HT1080 (cell line): ENCODE measurements at places on chromosomes 4 and X.

GRCh38 chr4:134518574-134519217 is 317.1 kb upstream of the PABPC4L start:
- no peak for DNase-seq

GRCh38 chr4:147981305-147981704 is 249.4 kb downstream of the ARHGAP10 start:
- no peak for DNase-seq

DNA sequence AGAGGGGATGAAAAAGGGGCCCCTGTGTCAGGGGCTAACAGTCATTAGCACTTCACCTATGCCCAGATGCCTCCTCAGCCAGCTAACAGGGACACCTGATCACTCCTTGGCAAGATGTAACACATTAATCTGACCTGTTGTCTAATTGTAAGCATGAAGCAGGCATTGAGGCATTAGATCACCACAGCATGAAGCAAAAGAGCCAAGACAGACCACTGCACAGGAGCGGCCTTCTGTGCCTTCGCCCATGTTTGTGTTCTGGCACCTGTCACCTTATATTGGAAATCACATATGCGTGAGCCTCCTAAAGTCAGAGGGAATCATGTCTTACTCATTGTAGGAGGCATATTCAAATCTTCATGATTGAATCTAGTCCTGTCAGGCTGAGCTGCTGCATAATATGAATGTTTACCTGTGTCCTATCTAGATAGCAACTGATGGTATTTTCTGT is 48.4 kb downstream of the PTTG2 start:
- DNase-seq, result no peak

DNA sequence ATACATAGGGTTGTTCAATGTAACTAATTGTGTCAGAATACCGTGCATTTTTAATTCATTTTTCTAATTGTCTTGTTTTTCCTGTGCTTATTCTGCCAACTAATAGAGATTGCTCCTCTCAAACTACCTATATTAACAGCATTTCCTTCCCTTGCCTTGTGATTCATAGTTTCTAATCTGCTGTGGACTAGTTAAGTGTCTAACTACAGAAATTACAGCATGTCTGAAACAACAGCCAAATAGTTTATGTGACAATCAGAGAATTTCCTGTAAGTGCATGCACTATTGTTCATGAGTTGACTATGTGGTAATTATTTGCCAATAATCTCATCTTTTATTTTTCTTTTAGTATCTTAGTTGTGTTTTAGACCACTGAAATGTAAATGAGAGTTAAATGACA is 4.1 kb upstream of the SEC24B start:
- DNase-seq, result no peak

GRCh38 chr4:189299706-189300105 is 641.0 kb upstream of the FRG1 start:
- DNase-seq, result no peak

- peak; percentile 30 for DNase-seq
Measured at GRCh38 chrX:153875391-153876111, 10.4 kb downstream of the L1CAM start.

GRCh38 chr4:47068986-47069385 is 37.6 kb downstream of the GABRB1 start:
- DNase-seq, result peak; percentile 20

- DNase-seq, result no peak
Measured at GRCh38 chr4:186105647-186106321, 1.3 kb downstream of the FAM149A start.

- no peak for DNase-seq
Measured at GRCh38 chrX:85004255-85004654, 578 bp downstream of the APOOL start.

GRCh38 chr4:112897543-112897942 is 151.9 kb upstream of the ANK2 start:
- no peak for DNase-seq

DNA sequence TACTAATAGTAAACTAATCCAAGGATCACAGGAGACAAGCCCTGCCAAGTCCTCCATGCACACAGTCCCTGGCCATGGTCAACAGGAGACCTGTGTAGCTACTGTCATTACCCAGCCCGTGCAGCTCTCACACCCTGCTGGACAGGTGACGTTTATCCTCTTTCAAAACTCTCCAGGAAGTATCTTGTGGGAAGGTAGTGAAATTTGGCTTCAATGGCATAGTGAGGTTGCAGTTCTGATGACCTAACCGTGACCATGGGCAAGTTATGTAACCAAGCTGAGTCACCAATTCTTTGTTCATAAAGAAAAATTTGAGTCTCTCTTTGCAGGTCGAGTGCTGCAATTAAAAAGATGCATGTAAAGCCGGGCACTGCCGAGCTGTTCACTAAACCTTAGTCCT is 11.3 kb upstream of the SLC2A9 start:
- DNase-seq, result peak; percentile 79

- no peak for DNase-seq
Measured at GRCh38 chr4:98619180-98619579, 39.2 kb downstream of the TSPAN5 start.

DNA sequence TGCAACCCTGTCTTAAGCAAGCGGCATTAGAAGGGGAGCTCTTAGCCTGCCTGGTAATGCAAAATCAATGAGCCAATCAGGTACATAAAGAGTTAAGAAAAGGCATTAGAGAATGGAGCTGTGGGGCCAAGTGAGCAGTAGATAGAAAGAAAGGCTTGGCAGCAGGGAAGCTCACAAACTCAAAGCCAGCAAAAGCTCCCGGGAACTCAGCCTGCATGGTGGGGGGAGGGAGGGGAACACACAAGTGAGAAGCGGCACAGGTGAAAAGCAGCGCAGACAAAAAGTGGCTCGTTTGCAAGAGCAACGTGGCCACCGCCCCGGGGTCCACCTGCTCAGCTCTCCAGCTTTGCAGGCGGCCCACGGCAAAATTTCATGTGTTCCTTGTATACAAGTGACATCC is 818.5 kb downstream of the FAM133A start:
- no peak for DNase-seq

GRCh38 chrX:113548308-113549015 is 707.8 kb upstream of the AMOT start:
- no peak for DNase-seq

- DNase-seq, result peak; percentile 13
Measured at GRCh38 chr4:84498203-84498934, 723 bp downstream of the NKX6-1 start.
